T-helper 2 cell treated with Interferon-gamma antibody and Interleukin-4, amounts not matched to agents 5 μg/mL and 100 μg/mL, for 36 hours (primary cell): ENCODE measurements at places on chromosomes 2 and 18.

GRCh38 chr2:157052685-157053224 lies 204.8 kb upstream of the GALNT5 start:
- DNase-seq = no peak

- DNase-seq = no peak
These were observed 95.4 kb upstream of the BCL2L11 start for GRCh38 chr2:111025288-111025687.

DNA sequence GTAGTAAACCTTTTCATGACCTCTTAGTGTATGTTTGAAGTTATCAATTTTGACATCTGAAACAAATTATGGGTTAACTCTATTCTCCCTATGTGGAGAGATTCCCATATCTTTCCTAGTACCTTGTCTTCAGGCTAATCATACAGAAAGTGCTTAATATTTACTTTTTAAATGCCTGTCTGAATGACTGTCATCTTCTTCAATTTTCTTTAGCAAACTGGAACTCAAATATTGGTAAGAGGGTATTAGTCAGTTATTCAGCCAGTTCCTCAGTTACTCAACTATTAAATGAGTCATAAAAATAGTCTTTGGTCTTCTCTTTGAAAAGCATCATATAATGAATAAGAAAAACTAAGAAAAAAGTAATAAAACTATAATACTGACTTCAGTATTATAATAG lies 1038.0 kb upstream of the PIK3C3 start:
- DNase-seq = no peak

DNA sequence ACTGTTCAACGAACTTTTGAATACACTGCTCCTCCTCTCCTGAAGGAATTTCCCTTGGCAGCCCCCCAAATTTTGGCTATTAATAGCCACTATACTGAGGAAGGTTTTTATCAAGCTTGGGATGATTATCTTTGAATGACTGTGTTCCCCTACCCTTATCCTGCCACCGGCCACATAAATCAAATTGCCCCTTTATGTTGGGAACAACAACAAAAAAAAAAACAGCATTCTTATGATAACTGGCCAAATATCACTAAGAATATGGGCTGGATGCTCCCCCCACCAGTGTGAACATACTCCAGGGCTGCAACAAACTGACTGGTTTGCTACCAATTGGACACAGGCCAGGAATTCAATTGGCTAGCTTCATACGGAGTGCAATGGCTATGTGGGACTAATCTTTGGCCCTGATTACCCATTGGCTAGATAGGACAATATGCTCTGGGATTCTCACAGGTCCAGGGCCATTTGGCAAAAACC lies 20.6 kb downstream of the DUSP11 start:
- no peak for DNase-seq

GRCh38 chr18:46329736-46330246 lies 225.6 kb downstream of the HAUS1 start:
- no peak for DNase-seq

- no peak for DNase-seq
These were observed 196.1 kb upstream of the MYT1L start for GRCh38 chr2:2527148-2527547.

GRCh38 chr2:134327367-134327766 lies 73.5 kb downstream of the MGAT5 start:
- DNase-seq = no peak

DNA sequence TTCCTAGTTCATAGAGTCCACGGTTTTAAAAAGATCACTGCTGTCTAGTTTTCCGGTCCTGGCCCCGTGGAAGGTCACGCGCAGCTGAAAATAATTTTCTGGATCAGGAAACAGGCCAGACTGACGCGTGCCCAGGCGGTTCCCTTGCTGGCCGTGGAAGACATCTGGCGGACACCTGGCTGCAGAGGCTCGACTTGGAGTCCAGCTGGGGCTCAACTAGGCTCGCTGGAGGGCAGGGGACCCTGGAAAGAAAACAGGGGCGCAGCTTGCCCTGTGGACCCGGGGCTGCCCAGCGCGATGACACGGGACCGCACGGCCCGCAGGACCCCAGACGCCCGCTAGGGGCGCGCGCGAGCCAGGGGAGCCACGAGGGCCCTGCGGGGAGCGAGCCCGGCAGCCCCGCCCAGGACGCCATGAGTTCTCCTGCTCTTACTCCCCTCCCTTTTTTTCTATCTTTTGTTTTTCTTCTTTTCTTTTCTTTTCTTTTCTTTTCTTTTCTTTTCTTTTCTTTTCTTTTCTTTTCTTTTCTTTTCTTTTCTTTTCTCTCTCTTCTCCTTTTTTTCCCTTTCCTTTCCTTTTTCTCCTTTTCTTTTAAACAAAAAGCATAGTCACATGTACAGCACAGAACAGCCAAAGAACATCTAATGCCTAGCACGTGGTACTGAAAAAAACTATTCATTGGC lies 43.2 kb upstream of the UBE2F start:
- DNase-seq = peak; percentile 76

- no peak for DNase-seq
These were observed 19.7 kb downstream of the CCDC102B start for GRCh38 chr18:68817584-68817983.

DNA sequence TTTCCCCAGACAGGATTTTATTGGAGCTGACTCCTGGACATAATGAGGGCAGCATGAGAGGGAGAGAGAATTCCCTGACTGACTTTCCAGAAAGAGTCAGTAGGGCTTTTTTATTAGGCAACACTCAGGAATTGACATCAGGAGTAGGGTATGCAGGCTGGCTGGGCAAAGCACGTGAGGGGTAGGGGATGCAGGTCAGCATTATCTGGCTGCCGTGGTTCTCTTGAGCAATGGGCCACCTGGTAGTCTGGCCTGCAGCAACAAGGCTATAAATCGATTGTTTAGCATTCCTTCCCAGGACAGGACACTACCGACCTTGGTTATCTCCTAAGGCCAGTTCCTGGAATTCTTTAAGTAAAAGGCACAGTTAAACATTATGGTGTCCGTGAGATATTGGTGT lies 160.8 kb upstream of the AGAP1 start:
- no peak for DNase-seq

DNA sequence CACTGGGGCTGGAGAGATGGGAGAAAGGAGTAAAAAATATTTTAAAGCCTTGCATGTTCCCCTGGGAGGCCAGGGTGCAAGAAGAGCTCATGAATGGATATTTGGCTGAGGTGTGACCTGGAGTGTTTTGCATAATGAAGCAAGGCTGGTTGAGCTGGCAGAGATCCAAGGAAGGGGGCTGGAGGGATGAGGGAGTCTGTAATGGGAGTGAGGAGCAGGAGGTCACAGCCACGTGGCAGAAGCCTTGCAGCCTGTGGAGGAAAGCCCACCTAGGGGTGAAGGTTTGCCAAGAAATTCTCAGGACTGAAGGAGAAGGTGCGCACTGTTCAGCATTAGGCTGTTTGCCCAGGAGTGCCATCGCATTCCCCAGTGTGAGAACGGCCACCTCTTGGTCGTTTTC lies 40.3 kb upstream of the ATP8B1 start:
- no peak for DNase-seq

- no peak for DNase-seq
These were observed 236.7 kb downstream of the FHOD3 start for GRCh38 chr18:36534154-36534688.

DNA sequence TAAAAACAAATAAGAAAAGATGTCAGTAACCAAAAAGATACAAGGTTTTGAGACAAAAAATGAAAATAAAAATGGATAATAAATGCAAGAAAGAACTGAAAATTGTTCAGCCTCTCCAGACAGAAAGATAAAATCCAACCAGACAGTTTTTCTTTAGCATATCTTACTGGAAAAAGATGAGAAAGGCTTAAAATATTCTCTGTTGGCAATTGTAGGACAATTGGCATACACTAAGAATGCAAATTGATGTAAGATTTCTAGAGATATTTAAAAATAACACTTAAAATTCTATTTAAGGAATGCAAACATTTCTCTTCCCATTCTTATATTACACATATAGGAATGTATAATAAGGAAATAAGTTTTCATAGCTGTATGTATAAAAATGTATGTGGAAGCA lies 590.6 kb downstream of the DSC3 start:
- no peak for DNase-seq

- DNase-seq = no peak
These were observed 229.2 kb downstream of the ANAPC1 start for GRCh38 chr2:111654829-111655228.

- DNase-seq = no peak
These were observed 305.2 kb downstream of the CDH2 start for GRCh38 chr18:27871726-27872125.
